ENCODE measurements at places on chromosomes 5 and 9.

GRCh38 chr5:153546566-153546965, 56.1 kb downstream of the GRIA1 start:
- no peak for DNase-seq

DNA sequence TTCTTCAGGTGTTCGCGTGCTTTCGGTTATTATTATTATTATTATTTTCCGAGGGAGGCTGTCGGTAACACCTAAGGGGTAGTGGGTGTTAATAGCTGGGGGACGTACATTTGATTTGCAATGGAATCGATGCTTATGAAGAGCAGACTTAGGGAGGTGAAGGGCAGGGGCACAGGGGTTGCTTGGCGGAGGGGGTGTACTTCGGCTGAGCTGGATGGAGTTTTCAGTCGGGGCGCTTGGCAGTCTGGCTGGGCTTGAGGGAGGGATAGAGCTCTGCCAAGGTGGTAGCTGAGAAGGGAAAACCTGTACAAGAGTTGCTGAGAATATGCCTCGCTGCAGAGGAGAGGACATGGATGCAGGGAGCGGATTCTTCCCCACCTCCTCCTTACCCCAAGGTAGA, 617 bp upstream of the PTPRD start:
- peak; percentile 5 for DNase-seq

DNA sequence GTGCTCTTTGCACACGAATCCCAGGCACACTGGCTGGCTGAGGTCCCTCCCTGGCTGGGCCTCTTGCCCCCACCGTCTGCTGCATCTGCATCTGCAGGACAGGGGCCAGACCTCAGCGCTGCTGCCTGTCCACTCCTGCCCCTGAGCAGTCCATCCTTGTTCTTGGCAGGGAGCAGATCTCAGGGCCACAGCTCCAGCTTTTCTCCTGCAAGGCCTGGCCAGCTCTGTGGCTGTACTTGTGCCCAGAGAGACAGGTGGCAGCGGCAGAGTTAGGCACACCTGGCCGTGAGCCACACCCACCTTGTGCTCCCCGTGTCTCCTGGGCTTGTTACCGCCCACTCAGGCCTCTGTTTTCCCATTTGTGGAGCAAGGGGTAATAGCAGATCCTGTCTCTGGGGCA, 13.9 kb downstream of the NEK6 start:
- DNase-seq, result no peak

DNA sequence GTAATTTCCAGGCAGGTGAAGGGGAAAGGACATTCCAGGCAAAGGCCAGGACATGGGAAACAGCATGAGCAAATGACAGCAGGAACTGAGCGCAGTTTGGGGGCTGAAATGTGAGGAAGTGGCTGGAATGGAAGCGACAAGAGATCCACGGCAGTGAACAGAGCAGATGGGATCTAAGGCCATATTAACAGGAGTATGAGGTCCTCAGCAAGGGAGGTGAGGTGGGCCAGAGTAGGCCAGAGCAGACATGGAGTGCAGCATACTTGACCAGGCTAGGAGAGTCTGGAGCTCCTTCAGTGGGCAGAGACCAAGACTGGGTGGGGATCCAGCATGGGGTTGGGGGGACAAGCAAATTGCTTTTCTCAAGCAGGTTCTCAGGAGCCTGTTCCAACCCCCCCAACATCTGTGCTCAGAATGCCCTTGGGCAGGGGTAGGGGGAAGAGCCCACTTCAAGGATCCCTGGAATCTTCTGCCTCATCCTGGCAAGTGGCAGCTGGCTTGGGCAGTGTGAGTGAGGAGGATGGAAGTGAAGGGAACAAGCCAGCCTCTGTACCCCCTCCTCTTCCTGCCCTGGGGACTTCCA, 34.5 kb downstream of the DAB2IP start:
- DNase-seq, result no peak

DNA sequence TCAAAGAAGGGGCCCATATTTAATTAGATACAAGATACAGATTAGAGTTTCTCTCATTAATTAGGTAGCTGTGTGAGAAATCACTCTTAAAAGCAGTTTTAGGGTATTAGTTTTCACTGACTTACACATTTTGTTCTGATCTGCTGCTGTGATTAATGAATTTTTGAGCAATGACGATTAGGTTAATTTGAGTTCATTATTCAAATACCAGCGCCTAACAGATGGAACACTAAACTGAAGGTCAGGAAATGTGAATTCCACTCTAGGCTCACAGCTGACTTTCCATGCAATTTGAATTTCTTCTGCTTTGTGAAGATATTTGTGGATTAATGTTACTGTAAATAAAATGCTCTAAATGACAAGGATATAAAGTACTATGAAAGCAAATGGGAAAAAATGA, 380.6 kb downstream of the ADGRV1 start:
- no peak for DNase-seq

DNA sequence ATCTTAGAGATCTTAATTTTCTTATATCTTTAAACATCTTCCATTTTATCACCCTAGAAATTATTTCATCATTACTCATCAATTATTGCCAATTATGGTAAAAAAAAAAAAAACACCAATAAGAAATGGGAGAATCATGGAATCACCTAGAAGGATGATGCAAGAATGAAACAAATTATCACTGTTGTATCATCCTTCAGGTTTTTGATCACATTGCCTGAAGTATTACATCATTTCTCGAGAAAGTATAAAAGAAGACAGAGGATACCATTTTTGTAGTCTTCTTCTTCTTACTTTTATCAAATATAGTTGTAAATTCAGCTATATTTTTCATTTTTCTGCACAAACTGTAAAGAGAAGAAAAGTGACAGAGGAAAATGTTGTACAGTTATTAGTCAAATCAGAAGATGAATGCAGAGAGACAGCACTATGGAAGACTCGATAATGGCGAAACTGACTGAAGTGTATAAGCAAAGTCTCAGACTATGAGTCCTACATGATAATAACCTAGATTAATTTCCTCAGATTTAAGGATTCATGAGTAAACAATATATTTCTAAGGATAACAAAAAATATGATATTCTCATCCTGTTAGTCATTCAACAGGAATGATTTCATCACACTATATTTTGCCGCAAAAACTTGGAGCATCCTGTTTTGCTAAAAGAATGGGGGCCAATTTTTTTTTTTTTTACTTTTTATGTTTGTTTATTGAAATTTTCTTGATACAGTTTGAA, 5.9 kb upstream of the STC2 start:
- DNase-seq, result peak; percentile 29

DNA sequence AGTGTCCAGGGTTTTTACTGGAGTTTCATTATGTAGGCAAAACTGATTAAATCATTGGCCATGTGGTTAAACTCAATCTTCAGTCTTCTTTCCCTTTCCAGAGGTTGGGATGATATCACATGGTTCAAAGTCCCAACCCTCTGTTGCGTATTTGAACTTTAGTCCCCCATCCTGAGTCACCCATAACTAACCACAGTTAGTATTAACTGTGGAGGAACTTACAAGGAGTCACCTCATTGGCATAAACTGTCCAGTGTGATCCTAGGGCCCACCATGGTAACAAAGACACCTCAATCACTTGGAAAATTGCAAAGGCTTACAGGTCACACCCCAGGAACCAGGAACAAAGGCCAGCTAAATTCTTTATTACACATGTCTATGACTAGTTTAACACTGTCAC, 188.5 kb downstream of the COX7C start:
- DNase-seq, result peak; percentile 15

- peak; percentile 19 for DNase-seq
Measured at GRCh38 chr5:58064801-58065200, 395.1 kb downstream of the PLK2 start.
